Thoracic aorta (tissue), 2 donors: ENCODE measurements at places on chromosomes 3 and 15.
A peak's percentile ranks its signal among the peaks of the same experiment; 100 is the strongest.

- DNase-seq: no peak
Measured at GRCh38 chr15:84761607-84762131, 13.3 kb downstream of the ZNF592 start.

DNA sequence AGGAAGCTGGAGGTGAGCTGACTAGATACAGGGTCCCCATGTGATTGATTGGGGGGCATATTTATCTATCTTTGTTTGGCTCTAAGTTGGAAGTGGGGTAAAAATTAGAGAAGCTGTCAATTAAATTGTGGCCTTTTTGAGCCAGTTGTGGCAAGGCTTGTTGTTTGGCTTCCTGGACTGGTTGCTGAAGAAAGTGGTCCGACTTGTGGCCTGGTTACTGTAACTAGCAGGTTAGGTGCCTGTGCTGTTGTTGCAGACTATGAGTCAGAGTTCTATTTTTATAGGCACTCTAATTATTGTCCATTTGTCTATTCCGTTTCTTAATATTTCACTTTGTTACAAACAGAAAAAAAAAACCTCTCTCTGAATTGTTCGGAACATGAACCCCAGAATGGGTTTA, 129.1 kb upstream of the CNTN6 start:
- DNase-seq: no peak

DNA sequence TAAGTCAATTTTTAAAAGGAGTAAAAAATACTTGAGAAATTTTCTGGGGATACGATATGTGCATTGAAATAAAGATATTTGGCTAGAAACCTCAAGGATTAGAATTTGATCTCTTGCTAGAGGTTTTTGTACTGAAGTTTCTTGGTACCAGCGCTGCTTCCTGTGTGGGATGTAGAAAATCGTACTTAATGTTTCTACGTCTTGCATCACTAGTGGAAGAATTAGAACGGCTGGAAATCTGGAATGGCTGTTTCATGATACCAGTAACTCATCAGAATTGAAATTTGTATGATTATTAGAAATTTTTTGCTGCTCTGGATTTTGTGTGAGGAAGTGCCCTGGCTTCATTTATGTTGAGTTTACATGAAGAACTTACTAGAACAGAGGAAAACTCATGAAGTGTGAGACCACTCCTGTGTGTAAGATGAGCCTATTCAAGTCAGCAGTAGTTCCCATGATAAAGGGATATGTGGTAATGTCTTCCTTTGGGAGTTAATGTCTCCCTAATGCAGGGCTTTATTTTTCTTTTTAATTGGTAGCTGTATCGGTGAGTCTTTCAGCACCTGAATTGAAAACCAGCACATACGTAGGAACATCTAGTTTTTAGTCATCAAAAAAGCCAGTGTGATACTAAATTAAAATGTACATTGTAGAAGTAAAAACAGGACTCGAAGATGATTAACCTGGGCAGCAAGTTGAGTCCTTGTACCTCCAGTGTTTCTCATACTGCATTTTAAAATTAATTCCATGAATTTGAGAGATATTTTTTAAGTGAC, 3.2 kb downstream of the KBTBD8 start:
- no peak for DNase-seq

- no peak for DNase-seq
Measured at GRCh38 chr15:89171136-89172072, 50.0 kb downstream of the RLBP1 start.

GRCh38 chr3:112136046-112136445, 3.0 kb upstream of the GCSAM start:
- no peak for DNase-seq

- DNase-seq: no peak
Measured at GRCh38 chr3:73228000-73228399, 166.5 kb downstream of the EBLN2 start.

- DNase-seq: no peak
Measured at GRCh38 chr3:7270731-7271130, 409.8 kb downstream of the GRM7 start.

DNA sequence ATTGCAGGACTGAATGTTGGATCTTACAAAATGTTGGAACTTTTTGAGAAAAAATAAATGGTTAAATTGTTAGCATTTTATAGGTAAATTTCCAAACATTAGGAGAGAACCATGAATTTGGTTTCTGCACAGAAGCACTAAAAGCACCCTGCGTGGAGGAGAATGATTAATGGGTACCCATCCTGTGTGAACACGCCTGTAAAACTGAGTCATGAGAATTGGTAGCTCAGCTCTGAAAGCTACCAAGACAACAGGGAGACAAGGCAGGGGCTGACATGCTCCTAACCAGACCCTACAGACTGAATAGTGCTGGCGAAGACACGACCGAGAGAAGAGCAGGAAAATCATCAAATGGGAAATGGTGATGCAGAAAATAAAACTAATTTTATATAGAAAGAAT, 32.4 kb upstream of the MTMR10 start:
- DNase-seq: no peak

GRCh38 chr3:112606098-112606497, 34.8 kb downstream of the CCDC80 start:
- no peak for DNase-seq

DNA sequence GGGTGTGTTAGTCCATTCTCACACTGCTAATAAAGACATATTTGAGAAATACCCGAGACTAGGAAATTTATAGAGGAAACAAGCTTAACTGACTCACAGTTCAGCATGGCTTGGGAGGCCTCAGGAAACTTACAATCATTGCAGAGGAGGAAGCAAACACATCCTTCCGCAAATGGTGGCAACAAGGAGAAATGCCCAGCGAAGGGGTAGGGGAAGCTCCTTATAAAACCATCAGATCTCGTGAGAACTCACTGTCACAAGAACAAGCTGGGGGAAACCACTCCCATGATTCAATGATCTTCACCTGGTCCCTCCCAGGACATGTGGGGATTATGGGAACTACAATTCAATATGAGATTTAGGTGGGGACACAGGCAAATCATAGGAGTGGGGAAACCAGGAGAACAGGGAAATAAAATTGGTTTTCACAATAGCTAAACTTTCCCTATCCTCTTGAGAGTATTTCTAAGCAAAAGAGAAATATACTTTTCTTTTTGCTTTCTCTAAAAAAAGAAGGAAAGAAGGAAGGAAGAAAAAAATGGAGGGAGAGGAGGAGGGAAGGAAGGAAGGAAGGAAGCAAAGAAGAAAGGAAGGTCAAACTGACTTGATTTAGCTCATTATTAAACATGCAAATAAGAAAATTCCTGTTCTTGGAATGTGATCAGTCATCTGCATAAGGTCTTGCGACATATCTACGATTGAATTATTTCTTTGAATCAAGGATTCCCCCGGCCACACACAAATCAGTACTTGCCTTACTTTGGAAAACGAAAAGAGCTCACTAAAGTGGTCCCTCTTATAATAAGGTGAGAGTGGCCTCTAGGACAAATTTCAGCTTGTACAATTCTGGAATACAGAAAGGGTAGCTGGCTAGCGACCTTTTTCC, 75.2 kb downstream of the LIPC start:
- no peak for DNase-seq

DNA sequence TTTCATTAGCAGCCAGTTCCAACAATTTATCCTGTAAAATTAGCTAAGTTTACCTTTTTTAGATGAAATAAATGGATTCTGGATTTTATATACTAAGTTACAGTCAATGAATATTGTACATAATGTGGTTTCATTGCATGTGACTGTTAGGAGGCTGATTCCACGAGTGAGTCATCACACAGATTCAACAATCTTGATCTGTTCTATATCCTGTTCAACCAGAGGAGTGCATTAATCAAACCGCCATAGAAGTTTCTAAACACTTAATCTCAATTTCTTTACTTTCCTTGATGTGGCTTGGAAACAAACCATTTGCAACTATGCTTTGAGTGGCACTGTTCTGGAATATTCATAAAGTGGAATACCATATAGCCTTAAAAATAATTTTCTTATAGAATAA, 15.3 kb downstream of the DNAJC13 start:
- no peak for DNase-seq

DNA sequence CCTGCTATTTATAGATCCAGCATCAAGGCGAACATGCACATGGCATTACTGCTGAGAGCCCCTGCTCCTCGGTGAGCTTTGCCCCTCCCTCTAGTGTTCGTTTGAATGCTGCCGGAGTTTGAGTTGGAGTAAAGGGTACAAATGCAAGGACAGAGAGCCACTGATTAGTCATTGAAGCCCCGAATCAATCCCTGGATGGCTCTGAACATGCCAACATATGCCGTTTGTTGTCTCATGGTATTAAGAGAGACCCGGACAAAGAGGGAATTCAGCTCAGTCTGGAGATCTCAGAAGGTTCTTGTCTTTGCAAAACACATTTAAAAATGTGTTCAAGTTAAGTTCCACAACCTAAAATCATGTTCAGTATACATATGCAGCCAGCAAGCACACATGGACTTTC, 789.2 kb upstream of the NR2F2 start:
- no peak for DNase-seq

DNA sequence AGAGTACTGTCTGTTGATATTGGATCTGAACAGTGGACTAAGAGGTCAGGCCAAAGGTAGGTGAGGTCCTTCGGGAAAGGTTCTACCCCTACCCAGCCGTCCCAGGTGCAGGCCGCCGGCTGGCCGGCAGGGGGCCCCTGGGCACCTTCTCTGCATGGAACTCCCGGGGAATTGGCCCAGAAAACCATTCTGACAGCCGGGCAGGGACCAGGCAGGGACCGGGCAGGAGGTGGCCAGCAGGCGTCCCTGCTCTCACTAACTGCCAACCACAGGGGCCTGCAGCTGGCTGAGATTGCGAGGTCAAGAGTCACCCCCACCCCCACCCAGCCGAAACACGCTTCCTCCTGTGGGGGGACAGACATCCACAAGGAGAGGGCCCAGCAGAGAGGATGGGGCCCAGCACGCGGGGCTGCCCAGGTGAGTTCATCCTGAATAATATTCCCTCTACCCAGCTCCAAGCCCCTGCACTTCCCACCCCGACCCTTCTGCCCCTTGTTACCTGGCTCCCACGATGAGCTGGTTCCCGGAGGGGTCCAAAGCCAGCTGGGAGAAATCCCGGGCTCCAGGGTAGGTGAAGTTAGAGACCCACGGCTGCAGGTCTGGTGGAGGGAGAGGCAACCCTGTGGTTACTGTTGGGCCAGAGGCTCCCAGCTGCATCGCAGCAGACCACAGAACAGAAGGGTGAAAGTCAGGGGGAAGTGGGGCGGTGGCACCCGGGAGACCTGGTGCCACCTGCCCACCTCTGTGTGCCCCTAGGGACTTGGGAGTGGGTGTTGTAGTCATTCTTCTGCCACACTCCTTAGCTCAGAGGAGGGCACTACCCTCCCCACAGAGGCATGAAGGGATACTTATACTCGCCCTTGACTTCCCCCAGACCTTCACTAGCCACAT, 84.4 kb downstream of the SEMA5B start:
- DNase-seq: peak; percentile 41

- DNase-seq: no peak
Measured at GRCh38 chr3:14016900-14017475, 107.7 kb downstream of the CHCHD4 start.

DNA sequence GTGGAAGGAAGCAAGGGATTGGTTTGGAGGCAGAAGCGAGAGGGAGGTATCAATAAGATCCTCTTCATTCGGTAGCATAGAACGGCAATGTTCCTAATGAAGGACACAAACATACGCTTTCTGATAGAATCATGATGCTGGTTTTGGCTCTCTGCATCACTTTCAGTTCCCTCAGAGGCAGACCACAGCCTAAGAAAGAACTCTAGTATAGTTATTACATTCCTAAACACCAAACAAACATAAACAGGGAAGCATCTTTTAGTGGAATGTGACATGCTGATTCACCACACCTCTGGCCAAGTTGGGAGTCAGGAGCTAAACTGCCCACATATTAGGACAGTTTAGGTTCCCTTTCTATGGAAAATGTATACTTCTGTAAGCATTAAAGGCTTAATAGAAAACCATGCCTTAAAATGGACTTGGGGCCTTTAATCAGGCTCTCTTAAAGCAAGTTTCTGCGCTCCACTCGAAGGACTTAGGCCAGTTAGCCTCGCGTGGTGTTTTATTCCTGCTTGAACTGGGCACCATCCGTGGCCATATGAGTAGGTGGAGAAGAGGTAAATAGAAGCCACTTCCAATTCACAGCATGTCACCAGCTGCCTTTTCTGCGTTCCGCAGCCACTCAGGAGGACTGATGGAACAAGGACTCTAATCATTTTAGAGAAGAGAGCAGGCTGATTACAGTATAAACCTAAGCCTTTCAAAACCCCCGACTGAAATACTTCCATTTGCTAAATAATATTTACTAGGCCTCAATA, 53.7 kb downstream of the CD47 start:
- DNase-seq: no peak

DNA sequence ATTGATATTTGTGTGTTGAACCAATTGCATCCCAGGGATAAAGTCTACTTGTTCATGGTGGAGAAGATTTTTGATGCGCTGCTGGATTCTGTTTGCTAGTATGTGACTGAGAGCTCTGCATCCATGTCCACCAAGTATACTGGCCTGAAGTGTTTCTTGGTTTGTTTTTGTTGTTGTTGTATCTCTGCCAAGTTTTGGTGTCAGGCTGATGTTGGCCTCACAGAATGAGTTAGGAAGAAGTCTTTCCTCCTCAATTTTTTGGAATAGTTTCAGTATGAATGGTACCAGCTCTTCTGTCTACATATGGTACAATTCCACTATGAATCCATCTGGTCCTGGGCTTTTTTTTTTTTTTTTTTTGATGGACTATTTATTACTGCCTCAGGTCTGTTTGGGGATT, 50.9 kb upstream of the OSTN start:
- no peak for DNase-seq

GRCh38 chr3:123655400-123655799, 70.5 kb upstream of the HACD2 start:
- DNase-seq: no peak

DNA sequence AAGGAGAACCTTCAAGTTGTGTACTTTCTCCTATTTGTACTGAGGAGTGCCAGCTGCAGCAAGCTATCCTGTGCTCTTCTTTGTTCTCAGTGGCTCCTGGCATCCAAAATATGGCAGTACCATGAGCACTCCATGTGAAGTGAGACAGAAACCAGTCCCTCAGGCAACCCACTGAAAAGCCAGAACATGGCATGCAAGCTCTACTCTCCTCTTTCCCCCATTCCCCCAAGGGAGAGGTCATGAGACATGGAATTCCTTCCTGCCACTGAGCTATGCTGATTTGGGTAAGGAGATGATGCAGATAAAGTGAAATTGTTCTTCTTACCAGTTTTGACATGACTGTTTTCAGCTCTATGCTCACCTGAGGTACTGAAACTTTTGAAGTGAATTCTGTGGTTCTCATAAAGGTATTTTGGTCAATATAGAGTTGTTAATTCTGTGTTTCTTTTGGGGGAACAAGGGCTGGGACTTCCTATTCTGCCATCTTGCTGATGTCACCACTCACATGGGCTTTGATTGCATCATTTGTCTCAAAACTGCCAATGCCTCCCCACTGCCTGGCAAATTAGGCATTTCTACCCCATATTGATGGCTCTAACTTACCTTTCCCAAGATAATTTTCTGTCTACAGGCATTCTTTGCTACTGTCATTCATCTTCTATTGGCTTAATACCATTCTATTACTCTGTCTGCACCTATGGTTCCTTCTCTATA, 22.8 kb upstream of the CEP152 start:
- DNase-seq: no peak

- no peak for DNase-seq
Measured at GRCh38 chr3:10498271-10498670, 7.1 kb downstream of the ATP2B2 start.
